HuH-7 (cell line): ENCODE measurements at places on chromosomes 3 and 15.

DNA sequence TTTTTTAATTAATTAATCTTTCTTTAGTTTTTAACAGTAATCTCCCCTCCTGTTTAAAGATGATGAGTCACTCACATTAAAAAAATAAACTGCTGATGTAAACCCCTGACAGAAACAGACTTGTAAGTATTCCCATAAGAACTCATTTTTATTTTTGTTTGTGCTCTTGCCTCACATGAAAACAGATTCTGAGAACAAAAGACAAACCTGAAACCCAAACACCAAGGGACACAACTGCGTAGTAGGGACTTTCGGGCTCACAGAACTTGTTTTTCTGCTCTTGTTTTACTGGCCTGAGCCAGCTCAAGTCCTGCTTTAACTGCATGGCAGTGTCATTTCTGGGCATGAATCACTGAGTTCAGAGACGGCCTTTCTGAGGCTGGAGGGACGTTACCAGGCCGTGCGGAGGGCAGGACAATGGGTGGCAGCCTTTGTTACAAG lies 600.8 kb downstream of the FOXP1 start:
- DNase-seq = no peak

- DNase-seq = no peak
Observed at GRCh38 chr15:100310041-100310405, 31.8 kb downstream of the ADAMTS17 start.

GRCh38 chr3:99780749-99781148 lies 36.9 kb upstream of the CMSS1 start:
- no peak for DNase-seq

- no peak for DNase-seq
Observed at GRCh38 chr3:39202094-39202493, 9.7 kb upstream of the XIRP1 start.

- peak; percentile 76 for DNase-seq
Observed at GRCh38 chr3:172040078-172040980, 951 bp downstream of the FNDC3B start.

DNA sequence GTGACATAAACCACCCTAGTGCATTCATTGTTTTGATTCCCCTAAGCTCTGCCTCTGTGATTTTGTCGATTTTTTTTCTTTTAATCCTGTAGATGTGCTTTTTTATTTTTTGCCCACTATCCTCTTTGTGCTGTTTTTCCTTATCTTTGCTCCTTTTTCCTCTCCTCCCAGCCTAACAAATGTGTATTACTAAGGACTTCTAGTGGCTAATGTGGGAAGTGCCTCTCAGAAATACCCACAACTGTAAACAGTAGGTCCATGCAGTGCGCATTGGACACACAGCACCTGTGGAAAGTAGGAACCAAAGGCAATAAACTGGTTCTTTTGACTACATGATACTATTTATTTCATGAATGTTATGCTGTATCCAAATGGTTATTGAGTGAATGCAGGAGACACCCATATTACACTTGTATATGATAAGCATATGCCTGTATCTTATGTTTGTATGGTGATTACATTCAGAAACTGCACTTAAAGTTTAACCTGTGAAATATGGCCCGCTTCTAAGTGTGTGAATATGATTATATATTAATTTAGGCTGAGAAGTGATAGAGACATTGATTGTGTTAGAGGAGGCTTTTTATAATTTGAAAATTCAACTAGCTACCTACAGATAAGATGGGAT lies 147.8 kb downstream of the PLCL2 start:
- peak; percentile 54 for DNase-seq

DNA sequence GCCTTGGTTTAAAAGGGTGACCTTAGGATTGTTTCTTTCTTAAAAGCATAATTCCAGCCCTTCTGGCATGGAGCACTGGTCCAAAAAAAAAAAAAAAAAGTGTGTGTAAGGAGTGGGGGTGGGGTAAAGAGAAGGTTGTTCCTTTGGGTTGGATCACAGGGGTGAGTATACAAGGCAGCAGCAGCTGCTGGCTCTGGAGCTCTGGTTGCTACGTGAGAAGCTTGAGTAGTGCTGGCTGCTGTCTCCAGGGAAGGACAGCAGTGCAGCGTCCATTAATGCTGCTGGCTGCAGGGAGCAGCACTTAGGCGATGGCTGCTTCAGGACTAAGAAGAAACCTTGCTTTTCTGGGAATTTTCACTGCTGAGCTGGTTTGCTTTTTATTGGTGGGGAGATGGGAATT lies 2.3 kb downstream of the SETD5 start:
- DNase-seq = peak; percentile 59

DNA sequence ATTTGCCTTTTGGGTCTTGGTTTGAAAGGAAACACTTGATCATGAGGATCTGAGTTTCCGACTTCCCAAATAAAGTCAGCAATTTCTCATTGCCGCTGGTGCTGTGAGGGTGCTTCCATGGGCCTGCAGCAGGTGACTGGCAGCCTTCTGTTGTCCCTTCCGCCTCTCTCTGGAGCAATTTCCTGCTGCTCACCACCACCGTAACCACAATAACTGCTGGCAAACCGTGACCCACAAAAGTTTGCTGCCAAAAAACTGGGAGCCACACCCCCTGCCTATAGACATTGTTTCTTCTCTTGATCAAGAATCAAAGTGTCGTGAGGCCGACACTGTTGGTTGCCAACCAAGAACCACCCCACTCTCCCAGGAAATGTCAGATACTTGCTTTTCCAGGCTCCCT lies 164.0 kb downstream of the NR2F2 start:
- no peak for DNase-seq

DNA sequence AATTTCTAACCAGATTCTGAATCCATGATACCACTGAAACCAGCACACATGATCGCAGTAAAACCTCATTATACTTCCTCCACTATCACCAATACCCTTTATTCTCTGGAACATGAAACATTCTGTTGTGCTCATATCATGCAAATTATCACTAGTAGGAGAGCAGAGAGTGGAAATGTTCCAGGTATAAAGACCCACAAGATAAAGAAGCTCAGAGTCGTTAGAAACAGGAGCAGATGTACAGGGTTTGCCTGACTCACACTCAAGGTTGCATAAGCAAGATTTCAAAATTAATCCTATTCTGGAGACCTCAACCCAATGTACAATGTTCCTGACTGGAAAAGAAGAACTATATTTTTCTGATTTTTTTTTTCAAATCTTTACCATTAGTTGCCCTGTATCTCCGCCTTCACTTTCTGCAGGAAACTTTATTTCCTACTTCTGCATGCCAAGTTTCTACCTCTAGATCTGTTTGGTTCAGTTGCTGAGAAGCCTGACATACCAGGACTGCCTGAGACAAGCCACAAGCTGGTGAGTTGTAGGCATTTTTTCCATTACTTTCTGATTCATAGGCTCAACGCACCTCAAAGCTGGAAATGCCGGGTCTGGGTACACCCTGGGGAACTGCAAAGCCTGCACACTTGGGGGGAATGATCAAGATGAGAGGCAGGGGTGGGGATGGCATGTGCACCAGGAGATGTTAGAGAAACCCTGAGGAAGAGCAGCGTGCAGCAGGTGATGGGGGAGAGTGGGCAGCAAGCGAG lies at the start of gene CCR2:
CCR2 (plus strand) TSS at position 465 of the 764 bp plus-strand sequence. CDS start 3,417 bp downstream, outside the sequence.
- DNase-seq = no peak

GRCh38 chr3:156668073-156668763 lies 6.2 kb upstream of the TIPARP start:
- no peak for DNase-seq

DNA sequence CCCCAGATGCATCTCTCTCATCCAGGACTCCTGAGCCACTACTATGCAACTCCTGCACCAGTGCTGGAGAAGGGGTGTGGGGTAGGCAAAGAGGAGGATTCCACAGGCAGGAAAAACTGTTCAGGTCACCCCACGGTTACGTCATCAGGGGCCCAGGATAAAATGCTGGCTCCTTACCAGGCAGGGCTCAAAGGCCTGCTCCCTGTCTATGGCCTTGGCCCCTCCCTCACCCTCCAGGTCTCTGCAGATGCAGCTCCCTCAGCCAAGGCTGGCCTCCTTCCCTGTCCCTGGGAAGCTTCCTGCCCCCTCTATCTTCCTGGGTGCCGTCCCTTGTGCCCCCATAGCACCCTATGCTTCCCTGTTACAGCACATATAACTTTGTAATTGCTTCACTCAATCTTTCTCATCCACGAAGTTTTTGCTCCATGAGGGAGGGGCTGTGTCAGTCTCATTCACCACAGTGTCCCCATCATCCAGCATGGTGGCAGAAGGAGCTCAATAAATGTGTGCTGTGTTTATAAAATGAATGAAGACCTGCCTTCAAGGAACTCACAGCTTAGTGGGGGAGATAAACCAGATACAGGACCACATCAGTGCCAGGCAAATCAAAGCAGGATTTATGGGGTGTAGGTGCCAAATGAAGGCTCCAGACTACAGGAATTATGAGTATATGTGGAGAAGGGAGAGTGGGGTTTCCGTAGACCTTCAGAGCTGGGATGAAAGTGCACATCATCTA lies 18.6 kb downstream of the KBTBD13 start:
- DNase-seq = no peak

GRCh38 chr3:33277193-33277882 lies at the start of gene FBXL2:
FBXL2 (plus strand) TSS chr3:33277442; CDS start chr3:33277513, 71 bp downstream.
- DNase-seq = peak; percentile 94

DNA sequence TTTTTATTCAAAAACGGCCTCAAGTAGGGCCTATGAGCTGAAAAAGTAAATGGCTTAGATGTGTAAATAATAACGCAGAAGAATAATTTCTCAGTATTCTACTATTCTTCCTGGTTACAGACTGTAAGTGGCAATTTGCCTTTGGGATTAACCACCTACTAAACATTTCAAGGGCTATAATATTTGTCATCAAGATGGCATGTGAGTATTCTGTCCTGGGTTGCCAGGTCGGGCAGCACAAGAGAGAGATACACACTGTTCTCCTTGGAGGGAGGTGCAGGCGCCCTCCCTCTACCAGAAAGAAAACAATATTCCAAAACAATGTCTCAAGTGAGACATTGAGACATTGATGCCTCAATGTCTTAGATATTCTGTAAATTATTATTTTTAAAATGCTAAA lies 278.4 kb downstream of the OCA2 start:
- DNase-seq = no peak

GRCh38 chr15:101168463-101168824 lies 83.4 kb downstream of the CHSY1 start:
- no peak for DNase-seq

DNA sequence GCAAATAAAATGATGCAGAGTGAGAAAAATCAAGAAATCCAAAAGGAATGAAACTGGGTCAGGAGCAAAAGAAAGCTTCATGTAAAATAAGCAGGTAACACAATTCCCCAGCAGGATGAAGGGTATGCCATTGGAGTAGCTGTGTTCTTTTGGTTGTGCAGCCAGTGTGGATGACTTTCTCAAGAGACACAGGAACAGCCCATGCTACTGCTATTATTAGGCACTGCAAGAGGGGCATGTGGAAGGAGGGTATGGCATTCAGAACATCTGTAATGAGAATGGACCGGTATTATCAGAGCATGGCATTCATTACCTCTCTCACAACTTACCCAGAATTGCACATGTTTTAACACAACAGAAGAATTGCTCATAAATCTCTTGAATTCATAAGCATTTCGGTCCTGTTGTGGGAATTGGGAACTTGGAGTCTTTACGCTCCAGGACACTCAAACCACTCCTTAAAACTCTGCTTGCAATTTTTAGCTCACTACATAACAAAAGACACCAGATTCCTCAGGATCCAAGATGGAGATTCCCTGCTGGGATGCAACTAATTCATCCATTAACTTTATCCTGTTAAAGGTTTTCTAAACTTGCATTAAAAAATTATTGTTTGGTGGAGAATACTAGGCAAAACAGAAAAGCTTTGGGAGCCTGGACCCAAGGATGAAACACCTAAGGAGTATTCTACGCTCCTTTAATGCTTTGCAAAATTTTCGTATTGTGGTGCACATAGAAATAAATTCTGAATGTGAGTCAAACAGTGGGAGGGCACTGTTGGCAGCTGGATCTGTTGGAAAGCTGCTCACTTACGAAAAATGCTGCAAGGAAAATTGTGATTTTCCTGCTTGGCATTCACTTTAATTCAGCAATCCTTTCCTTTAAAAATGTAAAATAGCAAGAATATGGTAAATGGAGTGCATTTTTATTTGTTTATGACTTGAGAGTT lies 34.6 kb upstream of the CDIN1 start:
- no peak for DNase-seq

DNA sequence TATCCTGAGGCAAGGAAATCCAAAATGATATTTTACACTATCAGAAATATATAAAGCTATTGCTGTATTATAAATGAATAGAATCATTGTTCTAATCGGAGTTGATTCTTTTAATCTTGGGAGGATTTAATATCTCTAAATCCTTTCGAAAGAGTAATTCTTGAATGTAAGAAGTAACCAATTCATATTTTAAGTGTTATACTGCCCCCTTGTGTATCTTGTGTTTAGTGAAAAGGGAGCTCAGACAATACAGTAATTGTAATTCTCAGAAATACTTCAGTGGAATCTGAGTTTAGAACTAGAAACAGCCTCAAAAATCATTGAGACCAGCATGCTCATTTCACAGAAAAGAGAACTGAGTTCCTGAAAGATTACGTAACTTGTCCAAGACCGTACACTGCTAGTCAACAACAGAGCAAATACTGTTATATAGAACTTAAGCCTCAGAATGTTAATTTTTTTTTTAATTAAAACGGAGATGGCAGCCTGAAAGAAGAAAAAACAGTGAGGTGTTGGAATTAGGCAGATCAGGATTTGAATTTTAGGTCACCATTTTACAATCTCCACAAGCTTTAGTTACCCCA lies 42.9 kb downstream of the PLCH1 start:
- peak; percentile 16 for DNase-seq

DNA sequence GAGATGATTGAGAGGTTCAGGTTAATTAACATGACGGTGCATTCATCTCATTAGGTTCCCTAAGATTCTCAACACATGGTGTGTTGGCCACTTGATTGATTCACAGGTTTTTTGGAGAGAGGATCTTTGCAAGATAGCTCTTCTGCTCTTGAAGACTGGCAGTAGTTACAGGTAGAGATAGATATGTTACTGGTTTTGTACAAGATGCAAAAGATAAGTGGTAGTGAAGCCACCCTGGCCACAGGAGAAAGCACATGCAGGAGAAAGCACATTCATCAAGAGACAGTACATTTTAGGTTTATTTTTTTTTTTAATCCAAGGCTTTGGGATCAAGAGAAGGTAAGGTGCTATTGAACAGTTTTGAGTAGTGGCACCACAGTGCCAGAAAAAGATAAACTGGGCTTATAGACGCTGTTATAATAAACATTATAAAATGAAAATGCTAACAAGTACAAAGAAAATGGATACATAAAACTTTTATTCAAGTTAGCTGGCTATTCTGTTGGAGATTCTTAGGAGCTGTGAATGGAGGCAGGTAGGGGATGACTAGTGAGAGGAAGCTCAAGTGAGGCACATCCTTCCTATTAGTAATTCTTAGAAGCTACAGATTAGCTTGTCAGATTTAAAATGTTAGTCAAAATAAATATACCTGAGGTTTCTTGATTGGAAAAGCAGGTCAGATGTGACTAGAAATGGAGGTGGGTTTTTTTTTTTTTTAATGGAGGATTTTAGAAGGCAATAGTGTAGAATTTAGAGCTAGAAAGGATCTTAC lies 10.8 kb downstream of the SELENOT start:
- no peak for DNase-seq

GRCh38 chr3:65888980-65889706 lies 149.6 kb downstream of the MAGI1 start:
- DNase-seq = no peak
